Body of pancreas (tissue), 4 donors: ENCODE measurements at places on chromosomes 5 and 9.

DNA sequence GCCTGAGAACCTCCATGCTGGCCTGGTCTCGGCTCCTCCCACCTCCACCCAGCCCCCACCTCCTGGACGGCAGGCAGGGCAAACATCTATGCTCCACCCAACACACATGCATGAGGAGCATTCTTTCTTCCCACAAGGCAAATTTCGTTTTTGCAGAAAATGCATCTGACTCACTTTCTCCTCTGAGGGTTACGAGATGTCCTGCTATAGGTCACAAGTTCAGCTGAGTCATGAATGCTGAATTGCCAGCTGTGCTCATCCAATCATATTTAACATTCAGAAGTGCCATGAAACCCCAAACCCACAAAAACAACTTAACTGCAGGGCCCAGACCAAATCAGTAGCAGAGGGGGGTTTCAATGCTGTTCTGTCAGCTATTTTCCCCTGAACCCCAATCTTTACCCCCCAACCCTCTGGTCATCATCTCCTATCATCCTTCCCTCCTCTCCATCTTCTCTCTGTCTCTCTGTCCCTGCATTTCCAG is 39.0 kb upstream of the OSMR start:
- DNase-seq = peak; percentile 10

- DNase-seq = no peak
These were observed 230.7 kb downstream of the SEMA6A start for GRCh38 chr5:116343961-116344360.

- DNase-seq = no peak
These were observed 80.1 kb upstream of the TNFAIP8 start for GRCh38 chr5:119275601-119276173.

DNA sequence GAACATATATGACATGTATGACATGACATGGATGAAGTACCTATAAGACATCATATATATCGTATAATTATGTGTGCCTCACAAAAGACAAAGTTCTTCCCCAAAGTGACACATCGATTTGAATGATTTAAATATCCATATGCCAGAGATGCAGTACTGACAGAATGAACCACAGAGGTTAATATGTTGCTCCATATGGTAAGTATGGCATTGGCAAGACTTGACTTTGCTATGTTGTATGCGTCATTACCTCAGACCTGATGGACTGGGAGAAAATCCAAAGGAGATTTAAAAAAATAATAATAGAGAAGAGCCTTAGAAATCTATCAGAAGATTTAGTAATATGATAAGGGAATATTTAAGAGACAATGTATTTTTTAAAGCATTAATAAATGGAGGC is 263.2 kb downstream of the PJA2 start:
- no peak for DNase-seq

DNA sequence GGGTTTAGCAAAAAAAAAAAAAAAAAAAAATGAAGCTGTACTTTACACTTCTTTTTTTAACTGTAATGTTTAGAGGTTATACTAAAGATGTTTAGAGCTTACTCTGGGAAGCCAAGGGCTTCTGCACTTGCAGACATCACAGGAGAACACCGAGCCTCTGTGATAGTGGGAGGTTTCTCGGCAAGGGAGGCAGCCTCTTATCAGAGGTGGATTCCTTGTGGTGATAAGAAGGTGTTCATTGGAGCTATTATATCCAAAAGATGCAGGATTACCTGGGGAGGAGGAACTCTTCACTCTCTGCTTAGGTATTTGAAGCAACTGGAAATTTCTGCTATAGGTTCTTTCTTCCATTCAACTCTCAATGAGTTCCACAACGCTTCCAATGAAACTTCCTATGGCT is 171.2 kb upstream of the SLC12A2 start:
- DNase-seq = no peak

- DNase-seq = no peak
These were observed 38.6 kb upstream of the PITX1 start for GRCh38 chr5:135072387-135073281.

- DNase-seq = no peak
These were observed 129.0 kb downstream of the SREK1 start for GRCh38 chr5:66273121-66273520.

- DNase-seq = peak; percentile 25
These were observed 67.9 kb downstream of the IQGAP2 start for GRCh38 chr5:76470976-76471375.

DNA sequence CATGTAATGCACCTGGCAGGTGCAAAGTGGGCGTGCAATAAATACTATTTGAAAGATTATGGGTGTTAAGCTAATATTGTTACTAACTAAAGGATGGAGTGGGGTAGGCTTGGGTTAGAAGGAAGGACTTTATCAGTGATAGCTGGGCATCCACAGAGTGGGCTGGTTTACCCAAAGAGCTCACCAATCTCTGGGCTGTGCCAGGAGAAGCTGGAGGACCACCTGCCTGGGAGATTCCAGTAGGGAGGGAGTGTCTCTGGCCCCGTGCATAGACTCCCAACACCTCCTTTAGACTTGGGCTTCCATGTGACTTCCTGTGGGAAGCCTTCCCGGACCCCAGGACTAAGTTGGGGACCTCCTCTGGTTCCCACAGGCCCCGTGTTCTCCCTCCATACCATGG is 5.6 kb upstream of the URM1 start:
- DNase-seq = no peak

- DNase-seq = no peak
These were observed 76.5 kb downstream of the VAV2 start for GRCh38 chr9:133915534-133916158.

- peak; percentile 70 for DNase-seq
These were observed 4.1 kb upstream of the PHYKPL start for GRCh38 chr5:178236679-178237078.

DNA sequence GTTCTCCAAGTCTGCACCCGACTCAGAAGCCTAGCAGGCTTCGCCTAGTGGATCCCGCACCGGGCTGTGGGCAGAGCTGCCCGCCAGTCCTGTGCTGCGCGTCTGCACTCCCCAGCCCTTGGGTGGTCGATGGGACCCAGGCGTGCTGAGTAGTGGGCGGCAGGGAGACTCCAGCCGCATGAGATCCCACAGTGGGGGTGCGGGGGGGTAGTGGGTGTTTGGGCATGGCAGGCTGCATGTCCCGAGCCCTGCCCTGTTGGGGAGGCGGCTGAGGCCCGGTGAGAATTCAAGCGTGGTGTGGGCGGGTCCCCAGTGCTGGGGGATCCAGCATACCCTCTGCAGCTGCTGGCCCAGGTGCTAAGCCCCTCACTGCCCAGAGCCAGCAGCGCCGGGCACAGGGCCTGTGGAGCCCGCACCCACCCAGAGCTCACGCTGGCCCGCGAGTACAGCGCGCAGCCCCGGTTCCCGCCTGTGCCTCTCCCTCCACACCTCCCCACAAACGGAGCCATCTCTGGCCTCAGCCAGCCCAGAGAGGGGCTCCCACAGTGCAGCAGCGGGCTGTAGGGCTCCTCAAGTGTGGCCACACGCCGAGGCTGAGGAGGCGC is 53.9 kb upstream of the BNC2 start:
- DNase-seq = no peak

DNA sequence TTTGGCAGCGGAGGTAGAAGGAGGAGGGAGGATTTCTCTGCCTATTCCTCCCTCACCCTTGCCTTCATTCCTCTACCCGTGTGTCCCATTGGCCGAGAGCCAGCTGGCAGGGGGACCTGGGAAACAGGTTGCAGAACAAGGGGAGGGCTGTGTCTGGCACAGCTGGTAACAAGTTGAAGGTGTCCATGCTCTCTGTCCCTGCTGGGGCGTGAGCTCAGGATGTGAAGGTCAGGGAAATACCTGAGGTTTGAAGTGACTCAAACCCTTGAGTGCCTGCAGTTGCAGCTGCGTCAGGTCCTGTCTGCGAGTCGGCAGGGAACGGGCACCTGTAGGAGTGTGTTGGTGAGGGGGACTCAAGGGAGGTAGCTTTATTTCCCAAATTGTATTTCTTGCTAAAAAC is 16.2 kb downstream of the MIGA2 start:
- DNase-seq = peak; percentile 96

DNA sequence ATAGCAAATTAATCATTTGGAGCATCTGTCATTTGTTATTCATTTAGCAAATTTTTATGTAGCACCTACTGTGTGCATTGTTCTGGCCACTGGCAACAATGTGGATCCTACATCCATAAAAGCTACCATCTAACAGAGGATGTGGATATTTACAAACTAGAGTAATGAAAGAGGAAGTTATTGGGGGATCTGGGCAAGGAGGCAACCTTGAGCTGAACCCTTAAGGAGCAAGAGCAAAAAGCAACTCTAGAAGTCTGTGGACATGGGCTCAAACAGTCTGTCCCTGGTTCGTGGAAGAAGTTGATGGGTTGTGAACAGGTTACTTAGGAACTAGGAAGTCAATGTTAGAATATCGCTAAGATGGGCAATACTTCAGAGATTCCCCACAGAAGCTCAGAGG is 259.9 kb downstream of the SYK start:
- DNase-seq = no peak

DNA sequence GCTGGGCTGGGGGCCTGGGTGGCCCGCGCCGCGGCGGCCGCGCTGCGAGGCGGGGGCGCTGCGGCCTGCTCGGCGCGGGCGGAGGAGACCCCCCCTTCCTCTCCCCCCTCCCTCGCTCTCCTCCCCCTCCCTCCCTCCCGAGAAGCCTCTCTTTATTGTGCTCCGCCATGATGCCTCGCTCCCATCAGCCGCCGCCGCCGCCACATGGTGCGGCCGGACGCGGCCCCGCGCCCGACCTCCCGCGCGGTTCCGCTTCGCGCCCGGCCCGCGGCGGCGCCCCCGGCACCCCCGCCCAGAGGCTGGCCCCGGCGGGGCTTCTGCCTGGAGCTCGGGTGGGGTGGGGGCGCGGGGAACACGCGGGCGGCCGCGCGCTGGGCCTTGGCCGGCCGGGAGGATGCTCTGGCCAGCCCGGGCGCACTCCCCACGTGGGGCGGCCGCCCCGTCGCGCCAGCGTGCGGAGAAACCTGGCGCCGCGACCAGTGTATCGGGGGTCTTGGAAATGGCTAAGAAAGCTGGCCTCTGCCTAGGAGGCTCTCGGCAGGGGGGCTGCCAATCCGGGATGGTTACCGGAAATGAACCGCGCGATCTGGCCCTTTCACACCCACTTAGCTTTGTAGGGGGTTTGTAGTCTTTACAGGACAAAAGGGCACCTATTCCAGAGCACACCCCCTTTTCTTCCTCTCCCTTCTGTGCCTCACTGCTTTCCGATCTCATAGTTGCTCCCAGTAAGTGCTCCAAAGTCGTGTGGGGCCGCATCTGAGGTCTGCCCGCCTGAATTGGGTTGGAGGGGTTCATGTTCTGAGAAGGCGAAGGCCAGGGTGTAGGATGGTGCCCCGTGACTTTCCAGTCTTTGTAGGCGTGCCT is 1.0 kb downstream of the SET start:
- DNase-seq = peak; percentile 54

GRCh38 chr9:95910023-95910707 is 34.7 kb downstream of the ERCC6L2 start:
- DNase-seq = no peak

GRCh38 chr5:146357126-146357525 is 18.5 kb downstream of the POU4F3 start:
- DNase-seq = no peak

- DNase-seq = no peak
These were observed 178.3 kb downstream of the DEPDC1B start for GRCh38 chr5:60521376-60522291.

DNA sequence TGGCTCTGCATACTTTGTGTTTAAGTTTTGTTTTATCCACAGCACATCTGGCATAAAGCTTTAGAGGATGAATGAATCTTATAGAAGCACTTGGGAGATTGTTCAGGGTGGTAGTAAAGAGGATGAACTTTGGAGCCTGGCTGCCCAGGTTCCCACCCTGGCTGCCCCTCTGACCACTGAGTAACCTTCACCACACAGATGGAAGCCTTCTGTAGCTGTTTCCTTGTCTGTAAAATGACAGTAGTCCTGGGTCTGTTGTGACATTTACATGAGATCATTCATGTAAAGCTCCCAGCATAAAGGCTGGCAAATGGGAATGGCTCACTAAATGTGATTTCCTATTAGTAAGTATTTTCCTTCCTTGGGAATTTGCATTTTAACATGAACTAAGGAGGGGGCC is 85.7 kb upstream of the FAM169A start:
- DNase-seq = no peak

GRCh38 chr9:34220218-34220617 is 41.4 kb downstream of the UBAP1 start:
- DNase-seq = no peak

GRCh38 chr9:36894695-36895310 is 139.3 kb downstream of the PAX5 start:
- no peak for DNase-seq

DNA sequence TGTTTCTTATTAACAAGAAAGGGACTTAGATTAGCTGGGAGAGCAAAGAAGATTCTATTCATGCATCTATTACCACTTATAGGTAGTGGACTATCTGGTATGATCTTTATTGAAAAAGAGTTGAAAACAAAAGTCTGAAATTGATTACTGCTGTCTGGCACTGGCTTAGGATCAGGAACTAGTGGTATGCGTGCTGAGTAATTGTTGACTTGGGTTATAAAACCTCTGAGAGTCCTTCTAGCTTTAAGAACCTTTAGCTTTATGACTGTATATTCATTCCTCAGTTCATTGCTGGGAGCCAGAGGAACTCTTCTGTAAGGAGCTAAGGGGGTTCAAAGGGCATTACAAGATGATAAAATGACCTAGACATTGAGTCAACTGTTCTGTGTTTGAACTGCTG is 7.6 kb downstream of the SLC1A1 start:
- no peak for DNase-seq

- no peak for DNase-seq
These were observed 44.8 kb upstream of the PTPN3 start for GRCh38 chr9:109542922-109543321.

DNA sequence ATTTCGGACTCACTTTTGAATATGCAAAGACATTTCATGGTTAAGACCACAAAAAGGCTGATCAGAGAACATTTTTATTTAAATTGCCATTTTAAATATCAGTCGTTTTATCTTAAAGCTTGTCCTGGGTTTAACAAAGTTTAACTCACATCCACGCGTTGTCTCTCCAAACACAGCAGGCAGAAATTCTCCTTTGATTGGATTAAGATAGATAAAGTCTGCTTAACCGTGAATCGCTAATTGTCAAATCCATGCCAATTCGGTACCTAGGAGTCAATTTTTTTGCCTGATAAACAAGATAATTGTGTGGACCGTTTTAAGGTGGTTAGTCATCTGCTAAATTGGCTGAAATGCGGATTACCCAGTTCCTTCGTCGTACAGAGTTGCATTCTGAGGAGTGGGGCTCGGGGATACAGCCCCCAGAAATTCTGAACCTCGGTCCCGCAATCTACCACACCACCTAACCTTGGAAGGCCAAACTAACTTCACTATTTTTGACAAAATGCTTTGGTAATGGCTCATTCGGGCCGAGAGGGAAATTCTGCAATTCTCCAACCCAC is 665 bp upstream of the BTF3 start:
- DNase-seq = no peak

GRCh38 chr9:69016191-69017096 is 2.5 kb upstream of the PRKACG start:
- no peak for DNase-seq

DNA sequence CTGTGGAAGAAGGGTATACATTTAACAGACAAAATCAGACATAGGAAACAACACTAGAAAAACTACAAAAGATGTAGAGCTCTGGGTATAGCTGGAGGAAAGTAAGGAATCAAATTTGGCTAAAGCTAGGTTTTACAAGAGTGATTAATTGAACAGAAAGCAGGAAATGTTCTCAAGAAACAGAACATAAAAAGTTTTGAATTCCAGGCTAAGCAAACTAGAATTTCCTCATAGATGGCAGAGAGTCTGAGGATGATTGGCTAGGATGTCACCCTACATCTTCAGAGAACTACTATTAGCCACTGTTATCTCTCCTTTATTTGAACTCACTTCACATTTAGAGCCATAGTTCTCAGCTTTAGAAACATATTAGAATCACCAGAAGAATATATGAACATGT is 502.1 kb upstream of the PAPPA start:
- DNase-seq = no peak
